AG04449 (cell line): ENCODE measurements at places on chromosomes 16 and 17.

GRCh38 chr17:30393911-30394867 is 15.5 kb downstream of the CPD start:
- no peak for DNase-seq

- no peak for DNase-seq
These were observed 482.9 kb upstream of the C16orf82 start for GRCh38 chr16:26583803-26584202.

GRCh38 chr17:74671031-74671771 is 41.5 kb downstream of the CD300LF start:
- DNase-seq = no peak

- no peak for DNase-seq
These were observed 8.6 kb downstream of the NEUROD2 start for GRCh38 chr17:39599004-39599664.

- no peak for DNase-seq
These were observed 10.1 kb downstream of the GAST start for GRCh38 chr17:41722231-41722630.
